ENCODE measurements at places on chromosomes 11 and 22.

- DNase-seq: no peak
These were observed 12.9 kb upstream of the JHY start for GRCh38 chr11:122869622-122870021.

DNA sequence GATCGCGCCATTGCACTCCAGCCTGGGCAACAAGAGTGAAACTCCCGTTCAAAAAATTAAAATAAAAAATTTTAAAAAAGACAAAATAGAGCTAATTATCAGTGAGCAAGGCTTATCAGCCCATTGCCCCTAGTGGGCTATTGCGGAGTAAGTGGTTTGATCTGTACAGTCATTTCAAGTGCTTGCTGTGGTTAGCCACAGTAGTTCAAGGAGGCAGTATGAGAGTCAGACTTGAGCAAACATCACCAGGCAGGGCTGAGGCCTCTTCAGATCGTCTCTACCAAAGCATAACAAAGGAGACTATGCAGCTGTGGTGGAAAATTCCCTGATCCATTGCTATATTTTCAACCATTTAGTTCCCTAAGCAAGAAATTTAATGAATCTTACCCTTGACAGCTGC, 4.3 kb upstream of the SBF2 start:
- no peak for DNase-seq

DNA sequence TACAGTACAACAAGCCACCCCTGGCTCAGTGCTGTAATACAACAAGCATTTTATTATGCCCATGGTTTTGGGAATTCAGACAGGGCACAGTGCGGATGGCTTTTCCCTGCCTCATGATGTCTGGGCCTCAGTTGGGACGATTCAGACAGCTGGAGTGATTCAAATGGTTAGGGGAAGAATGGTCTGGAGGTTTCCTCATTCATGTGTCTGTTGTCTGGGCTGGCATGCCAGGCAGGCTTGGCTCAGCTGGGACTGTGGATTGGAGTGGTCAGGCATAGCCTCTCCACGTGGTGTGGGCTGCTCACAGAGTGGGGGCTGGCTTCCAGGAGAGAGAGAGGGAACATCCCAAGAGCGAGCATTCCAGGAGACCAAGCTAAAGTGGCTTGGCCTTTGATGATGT, 164.4 kb downstream of the C11orf91 start:
- DNase-seq: no peak

GRCh38 chr22:36660510-36660840, 43.1 kb downstream of the CACNG2 start:
- DNase-seq: no peak

GRCh38 chr22:38831166-38831945, 12.5 kb downstream of the NPTXR start:
- no peak for DNase-seq

- DNase-seq: peak; percentile 50
These were observed 90.6 kb downstream of the RPS6KA4 start for GRCh38 chr11:64449381-64450167.

- DNase-seq: no peak
These were observed 98.1 kb upstream of the KIRREL3 start for GRCh38 chr11:127098684-127099083.

DNA sequence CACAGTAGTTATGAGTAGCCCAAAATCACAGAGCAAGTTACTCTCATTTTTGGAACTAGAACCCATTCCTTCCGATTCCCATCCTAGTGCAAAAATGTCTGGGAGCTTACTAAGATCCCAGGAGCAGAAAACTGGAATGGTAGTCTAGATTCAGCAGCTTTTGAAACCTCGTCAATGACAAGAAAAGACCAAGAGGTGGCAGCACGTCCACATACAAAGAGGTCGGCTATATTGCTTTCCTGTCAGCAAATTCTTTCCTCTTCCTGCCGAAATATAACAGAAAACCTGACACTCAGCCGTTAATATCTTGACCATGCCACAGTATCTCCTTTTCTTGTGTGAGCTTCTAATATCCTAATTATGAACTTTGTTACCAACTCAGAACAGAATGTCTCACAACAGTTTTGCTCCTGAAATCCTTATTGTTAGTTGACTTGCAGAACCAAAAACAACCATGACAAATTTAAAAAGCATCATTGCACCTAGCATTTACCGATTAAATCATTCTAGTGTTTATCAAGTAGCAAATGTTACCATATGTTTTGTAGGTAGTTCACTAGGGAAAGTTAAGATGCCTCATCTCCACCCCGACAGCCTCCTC, 92.8 kb upstream of the OR9G4 start:
- DNase-seq: no peak

- DNase-seq: no peak
These were observed 38.0 kb downstream of the WNT7B start for GRCh38 chr22:45938913-45939312.

GRCh38 chr11:9219572-9219971, 45.6 kb downstream of the DENND5A start:
- no peak for DNase-seq

GRCh38 chr22:25203082-25203481, 3.4 kb downstream of the CRYBB3 start:
- no peak for DNase-seq

GRCh38 chr22:22397292-22397870, 111.2 kb downstream of the ZNF280B start:
- DNase-seq: no peak

- no peak for DNase-seq
These were observed 170.8 kb downstream of the MN1 start for GRCh38 chr22:27630754-27631153.

- DNase-seq: no peak
These were observed 23.5 kb downstream of the SHISA8 start for GRCh38 chr22:41891407-41891806.

- peak; percentile 60 for DNase-seq
These were observed 5.0 kb upstream of the PICK1 start for GRCh38 chr22:38051900-38052862.

DNA sequence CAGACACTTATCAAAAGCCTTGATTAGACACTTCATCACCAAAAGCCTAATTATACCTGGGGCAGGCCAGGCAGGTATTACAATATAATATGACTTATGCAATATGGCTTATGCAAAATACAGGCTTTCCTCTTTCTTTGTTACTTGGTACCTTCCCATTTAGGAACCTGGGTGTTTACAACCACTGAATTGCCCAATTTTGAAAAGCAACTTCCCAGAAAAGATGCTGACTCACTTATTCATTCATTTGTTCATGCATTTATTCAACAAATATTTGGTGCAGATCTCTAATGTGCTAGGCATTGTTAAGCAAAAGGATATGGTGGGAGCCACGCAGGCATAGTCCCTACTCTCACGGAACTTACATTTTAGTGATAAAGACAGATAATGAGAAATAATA, 13.6 kb upstream of the JAML start:
- DNase-seq: no peak

DNA sequence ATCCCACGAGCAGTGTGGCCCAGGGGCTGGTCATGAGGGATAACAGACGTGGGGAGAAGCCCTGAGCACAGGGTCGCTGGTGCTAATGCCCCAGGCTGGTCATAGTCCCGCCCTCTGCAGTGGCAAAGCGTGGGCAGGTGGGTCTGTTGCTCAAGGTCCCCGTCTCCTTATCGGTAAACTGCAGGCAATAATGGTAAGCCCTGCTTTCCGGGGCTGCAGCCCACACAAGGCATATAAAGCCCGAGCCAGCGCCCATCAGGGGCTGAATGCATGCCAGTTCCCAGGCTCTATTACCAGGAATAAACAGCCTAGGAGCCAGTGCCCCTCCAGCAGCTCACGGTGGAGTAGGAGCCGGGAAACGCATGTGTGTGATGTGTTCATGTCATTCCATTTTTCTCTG, 261.0 kb downstream of the BRD1 start:
- DNase-seq: no peak

DNA sequence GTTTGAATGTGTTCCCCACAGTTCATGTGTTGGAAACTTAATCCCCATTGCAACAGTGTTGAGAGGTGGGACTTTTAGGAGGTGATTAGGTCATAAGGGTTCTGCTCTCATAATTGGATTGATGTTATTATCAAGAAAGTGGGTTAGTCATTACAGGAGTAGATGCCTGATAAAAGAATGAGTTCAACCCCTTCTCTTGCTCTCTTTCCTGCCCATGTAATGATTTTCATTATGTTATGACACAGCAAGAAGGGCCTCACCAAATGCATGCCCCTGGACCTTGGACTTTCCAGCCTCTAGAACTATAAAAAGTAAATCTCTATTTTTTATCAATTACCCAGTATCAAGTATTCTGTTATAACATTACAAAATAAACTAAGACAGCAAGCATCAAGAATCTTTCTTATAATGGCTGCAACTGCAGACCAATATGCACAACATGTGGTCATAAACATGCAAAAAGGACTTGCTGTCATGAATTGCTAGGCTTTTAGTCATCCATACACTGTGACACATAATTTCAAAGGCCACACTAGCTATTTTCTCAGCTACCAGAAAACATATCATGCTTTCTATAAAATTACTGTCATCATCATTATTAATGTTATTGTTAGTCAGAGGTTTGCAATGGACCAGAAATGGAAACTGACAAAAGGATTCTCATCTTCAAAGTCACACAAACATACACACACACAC, 99.9 kb upstream of the GUCY1A2 start:
- no peak for DNase-seq

- no peak for DNase-seq
These were observed 111.7 kb downstream of the TEAD1 start for GRCh38 chr11:12785901-12786300.

GRCh38 chr11:79686703-79687419, 246.0 kb upstream of the TENM4 start:
- DNase-seq: no peak

DNA sequence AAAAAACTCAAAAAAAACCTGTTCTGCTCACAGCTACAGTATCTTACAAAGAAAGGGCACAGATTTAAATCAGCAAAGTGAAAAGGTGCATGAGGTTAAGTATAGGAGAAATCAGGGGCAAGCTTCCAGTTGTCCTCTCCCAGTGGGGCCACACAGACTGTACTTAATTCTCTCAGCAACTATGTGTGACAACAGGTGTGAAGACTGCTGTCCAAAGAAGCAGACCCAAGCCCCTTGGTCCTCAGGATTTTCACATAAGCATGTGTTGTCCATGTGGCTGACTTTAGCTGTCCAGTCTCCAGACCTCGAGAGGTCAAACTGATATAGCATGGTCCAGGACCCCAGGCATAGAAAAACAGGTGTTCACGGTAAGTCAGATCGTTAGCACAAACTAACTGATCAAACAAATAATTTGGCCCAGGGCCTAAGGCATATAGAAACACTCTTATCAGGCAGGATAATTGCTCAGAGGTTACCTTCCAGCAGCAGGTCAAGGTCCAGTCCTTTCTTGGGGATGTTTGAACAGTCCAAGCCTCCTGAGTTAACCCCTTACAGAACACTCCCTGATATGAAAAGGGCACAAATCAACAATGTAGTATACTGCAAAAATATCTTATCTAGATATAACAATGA, 21.1 kb upstream of the CSTF3 start:
- DNase-seq: no peak

GRCh38 chr11:43664295-43664694, 16.2 kb upstream of the HSD17B12 start:
- DNase-seq: no peak

DNA sequence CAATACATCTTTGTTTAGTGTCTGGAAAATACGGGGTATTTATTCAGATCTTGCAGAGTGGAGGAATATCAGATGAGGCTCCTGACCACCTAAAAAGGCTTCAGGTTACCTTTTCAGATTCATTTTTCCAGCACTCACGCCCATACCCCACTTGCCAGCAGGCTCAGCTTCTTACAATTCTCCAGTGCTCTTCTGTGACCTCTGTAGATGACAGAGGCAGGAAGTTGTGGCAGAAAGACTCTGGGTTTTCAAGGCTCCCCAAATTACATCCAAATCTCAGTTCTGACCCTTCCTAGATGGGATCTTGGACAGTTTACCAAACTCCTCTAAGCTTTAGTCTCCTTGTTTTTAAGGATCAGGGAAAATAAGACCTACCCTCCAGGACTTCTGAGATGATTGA, 61.1 kb downstream of the SYTL2 start:
- no peak for DNase-seq

DNA sequence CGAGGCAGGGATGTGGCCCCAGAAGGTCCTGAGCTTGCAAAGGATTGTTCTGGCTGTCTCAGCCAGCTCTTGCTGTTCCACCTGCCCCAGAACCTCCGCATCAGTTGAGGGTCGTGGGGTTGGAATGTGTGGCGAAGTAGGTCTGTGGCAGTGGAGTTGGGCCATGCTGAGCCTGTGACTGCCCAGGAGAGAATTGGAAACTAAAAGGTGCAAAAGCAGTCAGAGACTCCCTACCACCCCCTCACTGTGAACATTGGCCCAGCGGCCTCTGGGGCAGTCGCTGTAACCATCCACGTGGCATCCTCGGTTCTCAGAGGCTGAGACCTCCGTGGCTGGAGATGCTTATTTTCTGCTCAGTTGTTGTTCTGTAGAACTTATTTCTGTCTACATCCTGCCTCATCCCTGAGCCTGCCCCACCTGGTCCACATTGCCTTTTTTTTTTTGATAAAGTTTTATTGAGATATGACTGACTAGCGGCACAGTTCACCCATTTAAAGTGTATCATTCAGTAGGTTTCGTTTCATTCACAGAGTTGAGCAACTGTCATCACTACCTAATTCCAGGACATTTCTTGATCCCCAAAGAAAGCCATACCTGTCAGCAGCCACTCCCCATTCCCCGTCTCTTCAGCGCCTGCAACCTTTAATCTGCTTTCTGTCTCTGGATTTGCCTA, 22.3 kb upstream of the DGCR8 start:
- DNase-seq: no peak

DNA sequence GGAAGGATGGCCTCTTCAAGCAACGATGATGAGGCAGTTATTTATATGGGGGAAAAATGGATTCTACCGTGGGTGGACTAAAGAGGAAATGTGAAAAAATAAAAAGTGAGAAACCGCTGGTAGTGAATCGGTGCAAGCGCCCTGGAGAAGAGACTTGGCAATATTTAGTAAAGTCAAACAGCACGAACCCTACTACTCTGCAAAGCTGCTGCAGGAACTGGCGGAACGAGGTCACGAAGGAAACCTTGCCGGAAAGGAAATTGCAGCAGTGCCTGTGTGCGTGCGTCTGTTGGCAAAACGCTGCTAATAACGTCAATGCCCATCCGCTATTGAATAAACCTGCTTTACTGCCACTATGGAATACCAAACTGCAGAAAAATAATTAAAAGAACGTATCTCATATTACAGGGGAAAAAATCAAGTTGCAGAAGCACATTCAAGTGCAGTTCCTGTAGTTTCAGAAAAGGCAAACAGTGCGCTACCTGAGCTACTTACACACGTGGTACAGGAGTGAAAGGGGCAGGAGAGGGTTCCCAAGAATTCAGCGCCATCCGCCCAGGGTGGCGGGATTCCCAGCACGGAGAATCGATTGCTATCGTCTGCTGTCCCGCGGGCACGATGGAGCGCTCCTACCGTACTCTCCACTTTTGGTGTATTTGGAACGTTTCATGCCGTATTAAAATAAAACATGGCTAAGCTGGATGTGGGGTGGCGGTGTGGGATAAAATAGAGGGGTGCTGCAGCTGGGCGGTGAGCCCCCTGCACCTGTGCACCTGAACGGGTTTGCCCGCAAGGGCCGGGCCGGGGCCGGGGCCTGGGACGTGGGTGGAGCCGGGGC, 585 bp upstream of the NADSYN1 start:
- peak; percentile 29 for DNase-seq

- no peak for DNase-seq
These were observed 77.4 kb downstream of the HIPK3 start for GRCh38 chr11:33334627-33335026.

Measured in activated CD8-positive, alpha-beta memory T cell treated with anti-CD3 and anti-CD28 coated beads for 1 hour (primary cell).